ENCODE measurements at places on chromosomes 5 and 9. TPM values are rescaled to one million over a fixed set of nuclear protein-coding genes. Genes with fewer than 3 reads are reported as not detected.

Gene MRPL36
- 40.0 TPM for total RNA-seq

Gene CARTPT
- not detected for total RNA-seq

Gene LRRTM2
- 28.9 TPM for total RNA-seq

Gene PCA3
- not detected for total RNA-seq

Gene SLC1A3
- total RNA-seq, result 1.6 TPM

GRCh38 chr5:73298772-73299630 lies 126.0 kb downstream of the TMEM174 start:
- no peak overlapping the region for H3K27ac ChIP-seq
- peaks cover 38% of the 10 kb centered on the region for H3K27me3 ChIP-seq
- DNase-seq, result peak; percentile 65
- peaks cover 18% of the 10 kb centered on the region for H3K4me1 ChIP-seq
- H3K36me3 ChIP-seq, result peaks cover 19% of the 10 kb centered on the region

DNA sequence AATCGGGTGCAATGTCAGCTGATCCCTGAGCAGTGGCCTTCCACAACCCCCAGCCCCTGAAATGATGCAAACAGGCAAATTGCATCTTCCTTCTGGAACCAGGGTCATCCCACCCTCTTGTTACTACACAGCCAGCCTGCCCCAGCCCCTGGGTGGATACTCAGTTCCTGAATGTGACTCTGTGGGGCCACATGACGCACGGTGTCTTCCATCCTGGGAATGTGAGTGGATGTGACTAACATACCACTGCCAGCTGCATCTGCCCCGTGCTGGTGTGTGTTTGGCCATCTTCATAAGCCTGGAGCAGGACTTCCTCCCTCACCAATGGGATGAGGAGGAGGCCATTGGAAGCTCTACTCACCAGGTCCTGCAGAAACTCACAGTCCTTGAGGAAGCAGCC lies 257.9 kb upstream of the ADAMTS16 start:
- no peaks in the 10 kb centered on the region for H3K36me3 ChIP-seq
- H3K4me1 ChIP-seq, result peaks cover 3% of the 10 kb centered on the region
- H3K27me3 ChIP-seq, result peaks cover 7% of the 10 kb centered on the region
- H3K4me3 ChIP-seq, result no peak overlapping the region
